Ovary (tissue), 10 donors: ENCODE measurements at places on chromosomes 12 and 14.
A peak's percentile ranks its signal among the peaks of the same experiment; 100 is the strongest.

DNA sequence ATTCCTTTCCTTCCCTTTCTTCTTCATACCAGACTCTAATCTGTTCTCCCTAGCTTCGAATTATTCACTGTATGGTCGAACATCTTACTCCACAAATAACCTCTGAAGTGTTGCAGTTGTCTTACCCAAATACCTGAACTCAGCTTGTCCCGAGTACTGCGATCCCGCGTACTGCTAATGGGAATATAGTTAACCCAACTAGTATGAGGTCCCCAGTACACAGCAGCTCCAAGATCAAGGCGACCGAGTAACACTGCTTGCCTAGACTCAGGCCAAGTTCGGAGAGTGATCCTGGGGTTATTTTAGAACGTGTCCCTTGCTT lies 462 bp upstream of the ETNK1 start:
- no peaks in the 10 kb centered on the region for H3K4me1 ChIP-seq
- no peaks in the 10 kb centered on the region for H3K27me3 ChIP-seq
- peak overlapping the region; percentile 95 for H3K4me3 ChIP-seq
- no peaks in the 10 kb centered on the region for H3K36me3 ChIP-seq
- DNase-seq, result no peak
- H3K27ac ChIP-seq, result peak overlapping the region; percentile 94

DNA sequence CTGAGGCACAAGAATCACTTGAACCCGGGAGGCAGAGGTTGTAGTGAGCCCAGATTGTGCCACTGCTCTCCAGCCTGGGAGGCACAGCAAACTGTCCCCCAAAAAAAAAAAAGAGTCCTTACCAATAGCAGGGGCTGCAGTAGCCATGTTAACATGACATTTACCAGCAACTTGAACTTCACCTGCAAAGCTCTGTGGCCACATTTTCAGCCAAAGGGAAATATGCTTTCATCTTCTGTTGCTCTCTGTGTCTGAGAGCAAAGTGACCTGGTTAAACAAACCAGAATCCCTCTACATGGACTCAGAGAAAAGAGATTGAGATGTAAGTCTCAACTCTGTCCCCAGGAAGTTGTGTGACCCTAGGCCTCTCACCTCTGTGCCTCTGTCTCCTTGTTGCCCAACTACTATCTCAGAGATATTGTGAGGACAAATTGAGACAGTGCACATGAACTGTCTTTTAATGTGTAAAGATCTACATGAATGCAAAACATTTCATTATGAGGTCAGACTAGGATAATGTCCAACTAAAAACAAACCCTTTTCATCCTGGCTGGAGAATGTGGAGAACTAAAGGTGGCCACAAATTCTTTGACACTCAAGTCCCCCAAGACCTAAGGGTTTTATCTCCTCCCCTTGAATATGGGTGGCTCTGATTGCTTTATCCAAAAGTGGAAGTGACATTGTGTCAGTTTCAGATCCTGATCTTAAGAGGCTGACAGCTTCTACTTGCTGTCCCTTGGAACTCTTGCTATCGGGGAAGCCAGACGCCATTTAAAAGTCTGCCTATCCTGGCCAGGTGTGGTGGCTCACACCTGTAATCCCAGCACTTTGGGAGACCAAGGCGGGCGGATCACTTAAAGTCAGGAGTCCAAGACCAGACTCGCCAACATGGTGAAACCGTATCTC lies 24.7 kb upstream of the P2RX4 start:
- H3K36me3 ChIP-seq, result no peaks in the 10 kb centered on the region
- no peak for DNase-seq
- no peak overlapping the region for H3K4me3 ChIP-seq
- no peaks in the 10 kb centered on the region for H3K27me3 ChIP-seq

- H3K4me3 ChIP-seq, result no peak overlapping the region
- DNase-seq, result no peak
- H3K27ac ChIP-seq, result no peak overlapping the region
- H3K36me3 ChIP-seq, result peaks cover 5% of the 10 kb centered on the region
- no peaks in the 10 kb centered on the region for H3K4me1 ChIP-seq
These were observed 52.2 kb downstream of the PAPOLA start for GRCh38 chr14:96554315-96554910.

- H3K4me1 ChIP-seq, result no peaks in the 10 kb centered on the region
- H3K27me3 ChIP-seq, result no peaks in the 10 kb centered on the region
- no peak for DNase-seq
- H3K36me3 ChIP-seq, result no peaks in the 10 kb centered on the region
- no peak overlapping the region for H3K27ac ChIP-seq
These were observed 59.9 kb downstream of the GPR65 start for GRCh38 chr14:88064841-88065240.

GRCh38 chr14:65301862-65302539 lies 110.5 kb upstream of the FUT8 start:
- no peaks in the 10 kb centered on the region for H3K36me3 ChIP-seq
- H3K4me3 ChIP-seq, result no peak overlapping the region
- no peaks in the 10 kb centered on the region for H3K27me3 ChIP-seq
- DNase-seq, result no peak
- H3K4me1 ChIP-seq, result no peaks in the 10 kb centered on the region

DNA sequence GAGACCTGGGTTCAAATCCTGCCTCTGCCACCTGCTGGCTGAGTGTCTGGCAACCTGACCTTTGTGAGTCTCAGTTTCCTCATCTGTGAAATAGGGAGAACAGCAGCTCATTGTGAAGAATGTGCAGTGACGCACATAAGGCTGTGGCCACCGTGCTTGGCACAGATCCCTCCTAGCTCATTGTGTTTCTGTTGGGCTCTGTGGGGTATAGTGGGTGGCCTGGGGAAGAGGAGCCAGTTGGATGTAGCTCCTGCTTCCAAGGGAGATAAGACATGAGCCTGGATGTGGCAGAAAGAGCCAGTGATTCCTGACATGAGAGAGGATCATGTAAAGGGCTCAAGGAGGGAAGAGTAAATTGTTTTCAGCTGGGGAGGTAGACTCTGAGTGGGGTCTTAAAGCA lies 120.0 kb downstream of the ESRRB start:
- H3K4me1 ChIP-seq, result no peaks in the 10 kb centered on the region
- no peaks in the 10 kb centered on the region for H3K27me3 ChIP-seq
- no peaks in the 10 kb centered on the region for H3K36me3 ChIP-seq

GRCh38 chr14:97626088-97626487 lies 828.9 kb downstream of the VRK1 start:
- no peaks in the 10 kb centered on the region for H3K4me1 ChIP-seq
- H3K4me3 ChIP-seq, result no peak overlapping the region
- no peaks in the 10 kb centered on the region for H3K27me3 ChIP-seq
- H3K27ac ChIP-seq, result no peak overlapping the region
- DNase-seq, result no peak

DNA sequence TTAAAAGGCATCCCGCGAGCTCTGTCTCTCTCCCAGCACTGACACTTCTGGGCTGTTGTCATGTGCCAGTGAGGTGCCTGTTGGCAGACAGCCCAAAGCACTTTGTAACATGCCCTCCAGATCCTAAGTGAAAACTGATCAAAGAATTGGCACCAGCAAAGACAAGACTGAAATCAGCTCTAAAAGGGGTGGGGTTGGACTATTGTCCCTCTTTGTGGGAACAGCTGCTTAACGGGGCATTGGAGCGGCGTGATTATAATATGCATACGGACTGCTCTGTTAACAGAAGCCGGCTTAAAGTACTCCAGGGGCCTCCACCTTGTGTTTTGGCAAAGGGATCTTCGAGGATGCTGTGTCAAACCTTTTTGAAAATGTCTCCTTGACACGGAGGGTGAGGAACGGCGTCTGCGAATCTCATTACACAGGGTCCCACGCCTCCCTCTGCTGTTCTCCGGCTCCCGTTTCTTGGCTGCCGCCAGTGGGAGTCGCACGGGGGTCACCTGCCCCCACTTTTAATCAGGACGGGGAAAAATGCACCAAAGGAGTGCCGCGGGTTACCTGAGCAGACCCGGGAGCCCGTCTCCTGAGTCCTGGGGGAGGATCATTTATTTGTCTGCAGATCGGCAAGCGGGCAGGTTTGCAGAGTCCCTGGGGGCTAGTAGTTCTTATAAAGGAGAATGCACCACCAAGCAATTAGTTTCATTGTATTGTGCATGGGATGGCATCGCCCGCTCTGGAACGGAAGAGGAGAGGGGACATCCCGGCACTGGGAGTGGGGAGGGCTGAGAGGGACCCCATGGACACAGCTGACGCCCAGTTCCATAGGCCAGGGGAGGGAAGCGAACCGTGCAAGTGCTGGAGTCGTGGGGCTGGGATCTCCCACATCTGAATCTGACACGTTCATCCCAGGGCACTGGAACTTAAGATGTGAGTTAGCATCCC lies 44.3 kb downstream of the SPRING1 start:
- H3K27me3 ChIP-seq, result no peaks in the 10 kb centered on the region
- H3K4me3 ChIP-seq, result no peak overlapping the region
- no peak overlapping the region for H3K27ac ChIP-seq

DNA sequence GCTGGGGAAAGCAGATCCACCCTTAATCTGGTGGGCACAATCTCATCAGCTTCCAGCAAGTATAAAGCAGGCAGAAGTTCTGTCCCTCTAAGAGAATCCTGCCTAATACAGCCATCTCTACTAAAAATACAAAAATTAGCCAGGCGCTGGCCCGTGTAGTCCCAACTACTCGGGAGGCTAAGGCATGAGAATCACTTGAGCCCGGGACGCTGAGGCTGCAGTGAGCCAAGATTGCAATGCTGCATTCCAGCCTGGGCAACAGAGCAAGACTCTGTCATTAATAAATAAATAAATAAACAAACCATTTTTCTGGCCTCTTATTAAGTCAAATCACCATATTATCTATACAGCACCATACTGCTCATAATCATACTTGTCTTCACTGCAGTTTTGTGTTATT lies 111.2 kb downstream of the MED13L start:
- H3K36me3 ChIP-seq, result no peaks in the 10 kb centered on the region
- H3K27me3 ChIP-seq, result no peaks in the 10 kb centered on the region
- no peak overlapping the region for H3K27ac ChIP-seq
- H3K4me1 ChIP-seq, result no peaks in the 10 kb centered on the region

GRCh38 chr14:65168840-65169239 lies 66.5 kb upstream of the MAX start:
- no peak for DNase-seq
- H3K4me1 ChIP-seq, result peaks cover 2% of the 10 kb centered on the region
- H3K36me3 ChIP-seq, result no peaks in the 10 kb centered on the region
- no peak overlapping the region for H3K27ac ChIP-seq
- H3K4me3 ChIP-seq, result no peak overlapping the region

DNA sequence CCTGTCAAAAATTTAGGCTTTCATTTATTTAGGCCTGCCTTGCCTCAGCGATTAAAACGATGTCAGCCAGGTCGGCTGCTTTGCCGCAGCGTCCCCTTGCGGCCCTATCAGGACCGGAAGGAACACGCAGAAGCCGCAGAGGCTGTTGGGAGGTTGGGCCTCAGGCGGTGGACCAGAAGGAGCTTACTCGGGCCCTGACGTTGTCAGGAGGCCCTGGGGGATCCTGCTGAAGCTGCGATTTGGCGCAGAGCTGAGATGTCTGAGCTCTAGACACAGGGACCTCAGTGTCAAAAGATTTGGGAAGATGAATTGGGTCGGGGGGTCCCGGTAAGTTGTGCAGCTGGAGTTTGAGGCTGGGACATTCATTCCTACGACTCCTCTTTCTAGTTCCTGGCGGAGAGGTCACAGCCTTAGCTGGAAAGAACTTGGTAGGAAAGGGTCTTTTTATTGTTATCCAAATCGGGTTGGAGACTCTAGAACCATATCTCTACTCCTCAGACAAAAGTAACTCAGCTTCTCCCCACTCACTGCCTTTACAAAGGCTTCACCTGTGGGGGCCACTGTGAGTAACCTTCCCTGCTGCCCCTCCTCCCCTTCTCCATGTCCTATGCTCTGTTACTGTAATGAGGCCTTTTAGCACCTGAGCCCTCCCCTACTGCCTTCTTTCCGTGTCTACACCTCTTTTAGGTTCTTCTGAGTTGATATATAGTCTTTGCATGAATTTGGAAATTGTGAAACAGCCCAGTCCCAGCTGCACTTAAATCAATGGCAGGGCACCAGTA lies 6.6 kb upstream of the ABCD2 start:
- no peaks in the 10 kb centered on the region for H3K27me3 ChIP-seq
- no peak overlapping the region for H3K4me3 ChIP-seq
- DNase-seq, result no peak
- no peaks in the 10 kb centered on the region for H3K36me3 ChIP-seq
- no peaks in the 10 kb centered on the region for H3K4me1 ChIP-seq
